Calu3 (cell line): ENCODE measurements at places on chromosomes 5 and 9. TPM values are rescaled to one million over a fixed set of nuclear protein-coding genes. Genes with fewer than 3 reads are reported as not detected.

- DNase-seq: peak; percentile 27
These were observed 12.5 kb upstream of the CTSL start for GRCh38 chr9:87713278-87713987.

GRCh38 chr9:95111716-95112115 is 205.8 kb downstream of the FANCC start:
- no peak for DNase-seq

- DNase-seq: no peak
These were observed 319.9 kb downstream of the SPOCK1 start for GRCh38 chr5:137179203-137179602.

Gene MOB3B
- total RNA-seq: 7.6 and 10.8 TPM in 2 replicates

Gene NUTM2G
- total RNA-seq: not detected in 2 replicates

DNA sequence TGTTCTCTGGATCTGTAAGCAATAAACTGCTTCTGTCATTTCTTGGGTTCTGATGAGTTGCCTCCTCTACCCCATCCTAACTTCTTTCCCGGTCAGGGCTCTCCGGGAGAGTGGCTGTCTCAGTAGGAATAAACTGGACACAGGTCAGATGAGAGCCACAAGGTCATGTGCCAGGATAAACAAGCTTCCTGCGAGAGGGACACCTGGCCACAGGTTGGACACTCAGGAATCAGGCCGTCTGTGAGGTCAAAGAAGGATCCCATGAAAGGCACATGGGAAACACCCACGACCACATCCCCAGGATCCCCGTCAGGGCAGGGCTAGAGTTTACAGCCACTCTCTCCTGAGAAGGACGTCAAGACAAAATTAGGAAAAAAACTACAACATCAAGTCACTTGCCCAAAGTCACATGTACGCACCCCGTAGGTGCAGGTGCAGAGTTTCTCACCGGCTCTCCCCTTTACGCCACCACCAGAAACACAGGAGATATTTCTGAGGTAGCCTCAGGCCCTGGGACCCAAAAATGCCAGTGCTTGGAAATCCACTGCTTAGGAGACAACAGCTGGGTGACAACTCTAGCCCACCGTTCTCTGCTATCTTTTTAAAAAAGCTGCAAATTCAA is 28.7 kb downstream of the CCT5 start:
- DNase-seq: no peak

Gene SCAMP1
- total RNA-seq: 59.5 and 62.2 TPM in 2 replicates

GRCh38 chr9:69971643-69972449 is 71.8 kb upstream of the MAMDC2 start:
- peak; percentile 67 for DNase-seq

DNA sequence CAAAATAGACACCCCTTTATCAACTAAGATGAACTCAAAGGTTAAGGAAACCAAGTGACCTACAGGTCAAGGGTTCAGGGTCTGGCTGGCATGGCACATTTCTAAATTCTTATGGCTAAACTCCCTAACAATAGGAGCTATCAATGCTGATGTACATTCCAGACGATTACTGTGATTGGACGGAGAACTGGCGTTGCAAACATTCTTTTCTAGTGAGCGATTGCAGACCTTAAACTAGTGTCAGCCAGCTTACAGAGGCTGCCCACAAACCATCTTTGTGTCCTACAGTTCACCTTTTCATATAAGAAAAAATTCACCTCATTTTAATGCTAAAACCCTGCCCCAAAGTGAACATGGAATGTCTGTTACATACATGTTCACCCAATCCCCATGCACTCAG is 382.9 kb downstream of the MAT2B start:
- DNase-seq: no peak

DNA sequence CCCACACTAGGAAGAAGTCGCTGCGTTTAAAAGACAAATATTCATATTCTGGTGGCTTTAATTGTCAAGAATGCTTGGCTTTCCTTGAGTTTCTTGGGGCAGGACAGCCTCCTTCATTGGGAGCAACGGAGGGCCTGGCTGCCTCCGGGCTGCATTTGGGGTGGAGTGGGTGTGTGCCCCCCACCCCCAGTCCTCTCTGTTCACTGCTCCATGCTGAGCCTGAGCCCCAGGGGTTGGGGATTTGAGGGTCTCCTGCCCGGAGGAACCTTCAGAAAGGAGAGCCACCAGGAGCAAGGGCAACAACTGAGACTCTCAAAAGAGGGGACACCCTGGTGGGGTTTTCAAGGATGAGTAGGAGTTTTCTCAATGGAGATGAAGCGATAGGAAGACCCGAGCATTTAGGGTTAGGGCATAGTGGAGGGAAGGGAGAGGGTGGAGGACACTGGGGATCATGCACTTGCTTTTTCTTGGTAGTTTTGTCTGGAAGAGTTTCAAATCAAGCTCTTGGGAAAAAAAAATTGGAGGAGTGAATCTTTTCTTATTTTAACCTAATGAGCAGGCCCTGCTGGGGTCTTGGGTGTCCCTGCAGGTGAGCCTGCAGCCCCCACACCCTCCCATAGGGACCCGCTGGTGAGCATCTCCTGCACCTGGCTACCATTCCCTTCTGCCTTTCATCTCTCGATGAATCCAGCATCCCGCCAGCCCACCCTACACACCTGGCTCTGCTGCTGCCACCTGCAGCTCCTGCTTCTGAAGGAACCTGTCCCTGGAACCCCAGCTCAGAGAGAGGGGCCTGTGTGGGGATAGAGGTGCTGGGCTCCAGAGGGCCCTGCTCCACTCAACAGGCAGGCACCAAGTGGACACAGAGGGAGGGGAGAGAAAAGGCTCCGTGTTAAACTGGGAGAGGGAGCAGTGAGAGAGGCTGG is 4.1 kb downstream of the SLC6A19 start:
- no peak for DNase-seq
